Spleen (tissue), 13 donors: ENCODE measurements at places on chromosomes 16 and 17. TPM values are rescaled to one million over a fixed set of nuclear protein-coding genes. Genes with fewer than 3 reads are reported as not detected.

The NPIPB6 gene
- not detected for total RNA-seq

The NEUROD2 gene
- total RNA-seq: not detected

The NPIPB13 gene
- total RNA-seq: 5.5 TPM

GRCh38 chr17:54063639-54064038 is 240.9 kb downstream of the KIF2B start:
- no peak overlapping the region for H3K27ac ChIP-seq
- no peaks in the 10 kb centered on the region for H3K4me1 ChIP-seq
- H3K4me3 ChIP-seq: no peak overlapping the region
- H3K36me3 ChIP-seq: no peaks in the 10 kb centered on the region
- no peak for DNase-seq
- no peaks in the 10 kb centered on the region for H3K27me3 ChIP-seq

DNA sequence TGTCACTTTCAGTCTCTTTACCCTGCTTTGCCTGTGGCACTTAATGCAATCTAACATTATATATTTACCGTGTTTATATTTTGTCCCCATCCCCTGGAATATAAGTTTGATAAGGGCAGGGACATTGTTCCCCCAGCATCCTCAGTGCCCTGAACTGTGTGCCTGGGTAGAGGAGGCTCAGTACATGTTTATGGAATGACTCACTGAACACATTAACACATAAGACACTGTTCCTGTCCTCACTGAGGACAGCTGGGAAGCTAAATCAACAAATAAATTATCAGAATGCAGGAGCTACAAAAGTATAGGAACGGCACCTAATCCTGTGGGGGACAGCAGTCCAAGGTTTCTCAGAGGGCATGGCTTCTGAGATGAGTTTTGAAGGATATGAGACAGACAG is 27.8 kb downstream of the GRIN2A start:
- no peak overlapping the region for H3K4me3 ChIP-seq
- no peak for DNase-seq
- no peaks in the 10 kb centered on the region for H3K27me3 ChIP-seq
- no peak overlapping the region for H3K27ac ChIP-seq

DNA sequence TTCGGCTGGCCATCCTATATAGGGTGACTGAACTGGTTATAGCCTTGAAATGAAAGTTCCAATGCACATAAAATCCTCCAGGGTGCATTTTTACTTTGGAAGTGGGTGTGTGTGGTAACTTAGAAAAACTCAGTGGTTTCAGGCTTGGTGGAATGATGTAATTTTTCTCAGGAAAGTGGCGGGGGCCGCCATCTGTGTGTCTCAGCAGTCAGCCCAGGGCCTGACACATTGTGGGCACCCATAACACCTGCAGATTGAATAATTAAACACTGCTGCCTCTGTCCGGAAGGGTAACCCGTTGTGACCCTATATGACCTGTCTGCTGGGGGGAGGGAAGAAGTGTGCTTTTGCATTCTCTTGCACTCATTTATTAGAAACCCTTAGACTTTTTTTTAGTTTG is 2.2 kb upstream of the PDP2 start:
- H3K36me3 ChIP-seq: no peaks in the 10 kb centered on the region
- no peak overlapping the region for H3K27ac ChIP-seq
- H3K4me3 ChIP-seq: no peak overlapping the region
- no peaks in the 10 kb centered on the region for H3K27me3 ChIP-seq

DNA sequence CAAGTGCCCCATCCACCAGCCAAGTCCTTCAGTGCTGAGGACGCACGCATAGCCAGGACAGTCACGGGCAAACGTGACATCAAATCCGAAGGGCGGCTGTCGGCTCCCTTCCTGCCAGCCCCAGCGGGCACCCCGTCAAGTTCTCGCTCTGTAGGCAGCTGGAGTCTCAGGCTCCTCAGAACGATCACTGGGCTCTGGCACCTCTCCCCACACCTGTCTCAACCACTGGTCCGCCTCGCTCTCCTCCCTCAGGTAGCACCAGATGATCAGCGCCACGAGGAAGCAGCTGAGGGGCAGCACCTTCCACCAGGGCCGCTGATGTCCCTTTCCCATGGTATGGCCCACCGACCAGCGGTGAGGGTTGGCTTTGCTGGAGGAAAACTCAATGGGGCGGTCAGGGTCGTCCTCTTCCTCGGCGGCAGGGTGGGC is 422 bp downstream of the UQCC4 start:
- H3K36me3 ChIP-seq: no peaks in the 10 kb centered on the region
- peaks cover 20% of the 10 kb centered on the region for H3K4me1 ChIP-seq
- H3K27me3 ChIP-seq: no peaks in the 10 kb centered on the region

DNA sequence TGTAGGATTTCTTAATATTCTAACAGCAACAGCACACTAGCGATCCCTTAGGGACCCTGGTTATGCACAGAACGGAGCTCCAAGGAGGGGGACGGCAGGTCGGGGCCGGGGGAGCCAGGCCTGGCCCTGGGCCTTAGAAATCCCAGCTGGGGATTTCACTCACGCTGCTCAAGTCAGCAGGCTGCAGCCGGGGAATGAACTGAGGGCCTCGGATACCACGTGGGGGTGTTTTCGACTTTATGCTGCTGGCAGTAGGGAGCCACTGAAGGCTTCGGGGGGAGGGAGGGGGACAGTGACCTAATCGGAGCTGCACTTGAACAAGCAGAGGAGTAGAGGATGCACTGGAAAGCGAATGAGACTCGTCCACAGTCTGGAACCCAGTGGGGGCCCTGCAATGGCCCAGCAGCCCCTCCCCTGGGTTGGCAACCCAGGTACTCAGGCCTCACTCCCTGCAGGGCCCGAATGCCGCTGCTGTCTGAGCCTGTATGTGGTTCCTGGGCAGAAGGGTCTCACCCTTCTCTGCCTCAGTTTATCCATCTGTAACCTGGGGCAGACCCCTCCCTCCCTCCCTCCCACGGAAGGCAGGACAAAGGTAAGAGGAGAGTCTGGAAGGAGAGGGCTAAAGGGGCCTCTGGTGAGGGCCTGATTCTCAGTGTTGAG is 53.7 kb downstream of the RPH3AL start:
- H3K4me1 ChIP-seq: peaks cover 4% of the 10 kb centered on the region
- no peaks in the 10 kb centered on the region for H3K36me3 ChIP-seq
- no peak overlapping the region for H3K4me3 ChIP-seq
- H3K27me3 ChIP-seq: no peaks in the 10 kb centered on the region
- no peak overlapping the region for H3K27ac ChIP-seq

DNA sequence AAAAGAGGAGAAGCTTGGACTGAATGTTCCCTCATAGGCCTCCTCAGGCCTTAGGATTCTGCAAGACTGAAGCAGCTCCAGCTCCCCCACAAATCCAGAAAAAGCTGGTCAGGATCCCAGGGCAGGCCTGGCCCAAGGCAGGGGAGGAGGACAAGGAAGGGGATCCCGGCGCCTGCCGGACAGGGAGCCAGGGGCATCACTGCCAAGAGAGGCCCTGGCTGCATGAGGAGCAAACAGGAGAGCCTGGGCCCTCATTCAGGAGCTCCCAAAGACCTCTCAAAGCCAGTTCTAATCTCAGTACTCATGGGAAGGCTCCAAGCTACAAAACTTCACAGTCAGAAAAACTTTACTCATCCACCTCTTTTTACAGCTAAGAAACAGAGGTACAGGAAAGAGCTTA is 67.3 kb downstream of the ZNF423 start:
- no peaks in the 10 kb centered on the region for H3K36me3 ChIP-seq
- no peaks in the 10 kb centered on the region for H3K27me3 ChIP-seq
- H3K4me1 ChIP-seq: peaks cover 4% of the 10 kb centered on the region
- H3K27ac ChIP-seq: peak overlapping the region; percentile 22
- no peak for DNase-seq

GRCh38 chr17:10072556-10073425 is 125.6 kb downstream of the GAS7 start:
- peaks cover 14% of the 10 kb centered on the region for H3K4me1 ChIP-seq
- no peak overlapping the region for H3K4me3 ChIP-seq
- no peak overlapping the region for H3K27ac ChIP-seq
- no peaks in the 10 kb centered on the region for H3K36me3 ChIP-seq
- no peaks in the 10 kb centered on the region for H3K27me3 ChIP-seq
